ENCODE measurements at places on chromosomes 7 and 10. TPM values are rescaled to one million over a fixed set of nuclear protein-coding genes. Genes with fewer than 3 reads are reported as not detected.

KCTD7 gene
- polyA plus RNA-seq, result 6.4 TPM

DNA sequence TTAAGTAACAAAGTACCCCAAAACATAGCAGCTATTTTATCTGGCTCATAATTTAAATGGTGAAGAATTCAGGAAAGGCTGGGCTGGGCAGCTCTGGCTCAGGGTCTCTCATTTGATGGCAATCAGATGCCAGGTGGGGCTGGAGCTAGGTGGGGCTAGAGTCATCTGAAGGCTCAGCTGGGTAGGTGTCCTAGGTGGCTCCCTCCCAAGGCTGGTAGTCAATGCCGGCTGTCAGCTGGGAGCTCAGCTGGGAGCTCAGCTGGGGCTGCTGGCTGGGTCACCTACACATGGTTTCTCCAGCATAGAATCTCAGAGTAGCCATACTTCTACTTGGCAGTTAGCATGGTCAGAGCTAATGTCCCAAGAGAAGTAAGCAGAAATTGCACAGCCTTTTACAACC, 34.1 kb downstream of the OSBPL3 start:
- no peaks in the 10 kb centered on the region for H3K4me1 ChIP-seq
- H3K27me3 ChIP-seq, result no peaks in the 10 kb centered on the region
- DNase-seq, result no peak
- no peaks in the 10 kb centered on the region for H3K36me3 ChIP-seq
- no peak overlapping the region for H3K27ac ChIP-seq
- no peak overlapping the region for H3K4me3 ChIP-seq

DGKI gene
- polyA plus RNA-seq, result not detected

DNA sequence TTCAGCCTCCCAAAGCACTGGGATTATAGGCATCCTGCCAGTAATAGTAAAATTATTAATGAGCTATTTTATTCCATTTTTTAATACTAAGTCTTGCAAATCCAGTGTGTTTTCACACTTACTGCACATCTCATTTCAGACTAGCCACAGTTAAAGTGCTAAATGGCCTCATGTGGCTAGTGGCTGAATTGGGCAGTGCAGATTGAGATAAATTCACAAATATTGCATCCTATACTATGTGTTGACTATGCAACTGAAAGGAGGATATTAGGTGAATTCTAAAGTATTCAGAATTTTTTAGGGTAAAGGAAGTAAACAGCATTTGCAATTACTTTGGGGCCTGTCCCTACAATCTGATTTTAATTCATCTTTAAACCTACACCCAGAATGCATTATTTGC, 10.2 kb downstream of the APBB1IP start:
- H3K4me1 ChIP-seq, result peaks cover 52% of the 10 kb centered on the region
- DNase-seq, result no peak
- no peak overlapping the region for H3K4me3 ChIP-seq
- peaks cover 51% of the 10 kb centered on the region for H3K36me3 ChIP-seq
- H3K27ac ChIP-seq, result peak overlapping the region; percentile 36
- H3K27me3 ChIP-seq, result no peaks in the 10 kb centered on the region

GRCh38 chr7:130938661-130939060, 204.7 kb upstream of the KLF14 start:
- H3K4me1 ChIP-seq, result peaks cover 13% of the 10 kb centered on the region
- no peaks in the 10 kb centered on the region for H3K36me3 ChIP-seq
- H3K4me3 ChIP-seq, result no peak overlapping the region
- no peak overlapping the region for H3K27ac ChIP-seq

DNA sequence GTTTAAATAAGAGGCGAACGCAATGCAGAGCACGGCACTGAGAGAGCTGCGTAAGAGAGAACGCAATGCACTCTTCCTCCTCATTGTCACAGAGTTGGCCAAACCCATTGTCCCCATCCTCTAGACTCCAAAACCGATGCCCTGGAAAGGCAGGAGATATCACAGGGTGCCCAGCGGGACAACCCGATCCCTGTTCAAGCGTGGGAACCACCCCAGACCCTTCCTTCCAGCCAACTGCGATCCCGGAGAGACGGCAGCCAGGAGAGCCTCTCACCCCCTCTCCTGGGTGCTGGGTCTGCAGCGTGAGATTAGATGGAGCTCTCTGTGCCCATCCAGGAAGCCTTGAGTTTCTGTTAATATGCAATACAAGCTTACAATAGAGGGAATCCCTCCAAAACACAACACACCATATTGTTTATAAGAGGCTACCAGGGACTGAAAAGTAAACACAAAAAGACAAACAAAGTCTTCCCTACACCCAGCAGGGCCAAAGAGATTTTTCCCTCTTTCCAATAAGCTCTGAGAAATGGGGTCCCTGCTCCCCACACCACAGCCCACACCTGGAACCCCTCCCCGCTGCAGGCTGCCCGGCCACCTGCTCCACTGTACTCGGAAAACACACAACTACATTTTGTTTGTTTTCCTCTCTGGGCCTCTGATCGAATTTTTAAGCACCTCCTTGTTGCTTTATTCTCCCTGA, 187.6 kb downstream of the ADARB2 start:
- DNase-seq, result no peak
- no peak overlapping the region for H3K4me3 ChIP-seq
- H3K27me3 ChIP-seq, result no peaks in the 10 kb centered on the region
- H3K4me1 ChIP-seq, result no peaks in the 10 kb centered on the region

GRCh38 chr10:43383204-43383971, 12.0 kb downstream of the FXYD4 start:
- no peak for DNase-seq
- H3K27me3 ChIP-seq, result no peaks in the 10 kb centered on the region
- H3K27ac ChIP-seq, result no peak overlapping the region
- no peak overlapping the region for H3K4me3 ChIP-seq
- no peaks in the 10 kb centered on the region for H3K4me1 ChIP-seq

- no peak overlapping the region for H3K4me3 ChIP-seq
- H3K27ac ChIP-seq, result no peak overlapping the region
- no peak for DNase-seq
- H3K4me1 ChIP-seq, result no peaks in the 10 kb centered on the region
- no peaks in the 10 kb centered on the region for H3K27me3 ChIP-seq
Measured at GRCh38 chr10:121337427-121337826, 260.8 kb downstream of the FGFR2 start.

GRCh38 chr7:38748056-38748610, 117.0 kb upstream of the AMPH start:
- H3K4me1 ChIP-seq, result no peaks in the 10 kb centered on the region
- no peak overlapping the region for H3K4me3 ChIP-seq
- no peak overlapping the region for H3K27ac ChIP-seq
- DNase-seq, result no peak
- peaks cover 68% of the 10 kb centered on the region for H3K36me3 ChIP-seq
- H3K27me3 ChIP-seq, result no peaks in the 10 kb centered on the region

GRCh38 chr10:3886641-3887251, 101.7 kb upstream of the KLF6 start:
- no peak overlapping the region for H3K4me3 ChIP-seq
- H3K4me1 ChIP-seq, result peaks cover 10% of the 10 kb centered on the region
- no peak for DNase-seq
- H3K27ac ChIP-seq, result no peak overlapping the region
- no peaks in the 10 kb centered on the region for H3K36me3 ChIP-seq

DNA sequence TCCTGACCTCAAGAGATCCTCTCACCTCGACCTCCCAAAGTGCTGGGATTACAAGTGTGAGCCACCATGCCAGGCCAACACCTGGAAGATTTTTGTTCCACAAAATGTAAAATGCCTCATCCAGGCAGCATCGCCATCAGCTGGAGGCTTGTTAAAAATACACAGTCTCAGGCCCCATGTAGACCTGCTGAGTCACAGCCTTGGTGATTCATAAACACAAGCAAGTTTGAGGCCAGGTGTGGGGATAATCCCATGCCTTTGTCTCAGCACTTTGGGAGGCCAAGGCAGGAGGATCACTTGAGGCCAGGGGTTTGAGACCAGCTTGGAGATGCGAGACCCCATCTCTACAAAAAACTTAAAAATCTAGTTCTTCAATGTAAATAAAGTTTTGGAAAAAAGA, 49.1 kb upstream of the FOXK1 start:
- no peak overlapping the region for H3K4me3 ChIP-seq
- H3K27ac ChIP-seq, result no peak overlapping the region
- no peak for DNase-seq
- H3K36me3 ChIP-seq, result no peaks in the 10 kb centered on the region

KAZALD1 gene
- 0.53 TPM for polyA plus RNA-seq

DNA sequence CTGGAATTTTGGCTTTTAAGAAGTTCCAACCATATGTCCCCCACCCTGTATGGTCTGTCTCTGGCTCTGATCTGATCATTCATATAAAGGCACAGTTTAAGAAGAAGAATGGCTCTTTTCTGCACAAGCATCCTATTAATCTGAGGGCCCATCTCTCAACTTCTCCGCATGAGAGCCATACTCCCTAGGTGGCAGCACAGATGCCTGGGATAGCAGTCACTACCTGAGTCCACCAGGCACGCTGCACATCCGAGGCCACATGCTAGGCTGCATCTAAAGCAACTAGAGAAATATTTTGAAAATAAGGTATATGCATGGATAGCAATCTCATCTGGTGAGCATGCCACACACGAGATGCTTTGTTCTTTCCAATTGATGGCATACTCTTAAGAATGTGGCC, 565.5 kb downstream of the PARD3 start:
- no peak overlapping the region for H3K4me3 ChIP-seq
- H3K27me3 ChIP-seq, result no peaks in the 10 kb centered on the region
- H3K27ac ChIP-seq, result no peak overlapping the region
- H3K4me1 ChIP-seq, result no peaks in the 10 kb centered on the region
- DNase-seq, result no peak
- no peaks in the 10 kb centered on the region for H3K36me3 ChIP-seq

- DNase-seq, result no peak
- H3K27ac ChIP-seq, result no peak overlapping the region
- H3K4me3 ChIP-seq, result no peak overlapping the region
- H3K36me3 ChIP-seq, result no peaks in the 10 kb centered on the region
- H3K4me1 ChIP-seq, result no peaks in the 10 kb centered on the region
- no peaks in the 10 kb centered on the region for H3K27me3 ChIP-seq
Measured at GRCh38 chr7:46625032-46625431, 704.0 kb upstream of the IGFBP3 start.

- H3K27me3 ChIP-seq, result no peaks in the 10 kb centered on the region
- H3K36me3 ChIP-seq, result no peaks in the 10 kb centered on the region
- DNase-seq, result no peak
- H3K4me3 ChIP-seq, result no peak overlapping the region
- H3K27ac ChIP-seq, result no peak overlapping the region
- H3K4me1 ChIP-seq, result peaks cover 20% of the 10 kb centered on the region
Measured at GRCh38 chr10:35212856-35213255, 86.2 kb downstream of the CREM start.

DNA sequence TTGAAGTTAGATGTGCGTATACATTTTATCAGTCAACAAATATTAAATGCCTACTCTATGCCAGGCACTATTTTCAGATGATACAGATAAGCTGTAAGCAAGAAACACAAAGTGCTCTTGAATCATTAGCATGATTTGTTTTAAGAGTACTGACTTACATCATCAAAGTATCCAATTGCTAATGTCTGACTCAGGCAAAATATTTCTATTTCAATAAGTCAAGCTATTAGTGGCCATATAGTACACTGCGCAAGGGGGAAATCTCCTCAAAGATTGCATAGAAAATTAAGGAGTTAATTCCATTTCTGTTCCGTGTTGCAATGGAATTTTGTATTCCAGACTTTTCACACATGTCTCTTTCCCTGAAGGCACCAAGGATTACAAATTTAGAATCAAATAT, 46.1 kb upstream of the DNAJC1 start:
- H3K4me3 ChIP-seq, result no peak overlapping the region
- no peaks in the 10 kb centered on the region for H3K36me3 ChIP-seq
- no peak for DNase-seq
- H3K27ac ChIP-seq, result no peak overlapping the region
- H3K27me3 ChIP-seq, result no peaks in the 10 kb centered on the region
- H3K4me1 ChIP-seq, result no peaks in the 10 kb centered on the region

DNA sequence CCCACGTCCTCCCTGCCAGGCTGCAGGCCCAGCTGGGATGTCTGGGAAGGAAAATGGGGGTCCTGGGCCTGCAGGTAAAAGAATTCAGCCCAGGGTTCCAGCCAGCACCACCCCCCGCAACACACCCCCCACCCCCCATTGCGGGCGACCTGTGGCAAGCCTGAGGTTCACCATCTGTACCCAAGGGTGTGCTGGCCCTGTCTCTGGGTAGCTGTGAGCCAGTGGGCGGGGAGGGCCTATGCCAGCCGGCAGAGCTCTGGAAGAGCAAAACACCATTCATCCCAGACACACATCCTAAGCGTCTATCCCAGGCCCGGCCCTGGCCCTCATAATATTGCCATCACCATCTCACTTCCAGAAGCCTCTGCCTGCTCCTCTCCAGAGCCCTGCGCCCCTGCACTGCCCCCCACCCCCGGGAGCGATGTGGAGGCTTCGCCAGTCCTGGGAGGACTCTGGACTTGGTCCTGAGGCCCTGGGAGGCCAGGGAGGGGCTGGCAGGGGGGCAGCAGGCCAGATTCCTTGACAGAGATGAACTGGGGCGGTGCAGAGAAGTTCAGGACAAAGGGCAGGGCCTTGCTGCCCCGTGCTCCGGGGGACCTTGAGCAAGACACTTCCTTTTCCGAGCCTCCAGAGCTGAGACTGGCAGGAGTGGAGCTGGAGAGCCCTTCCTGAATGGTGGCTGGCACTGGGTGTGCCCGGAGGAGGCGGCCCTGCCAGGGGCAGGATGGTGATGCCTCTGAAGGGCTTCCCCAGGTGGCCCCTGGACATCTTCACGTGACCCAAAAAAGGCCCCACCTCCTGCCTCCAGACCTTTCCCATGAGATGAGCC, 8.7 kb upstream of the TTYH3 start:
- no peaks in the 10 kb centered on the region for H3K27me3 ChIP-seq
- H3K36me3 ChIP-seq, result no peaks in the 10 kb centered on the region
- peaks cover 29% of the 10 kb centered on the region for H3K4me1 ChIP-seq
- peak overlapping the region; percentile 22 for H3K27ac ChIP-seq

KLF14 gene
- polyA plus RNA-seq, result 0.14 TPM

GRCh38 chr7:5177060-5177459, 13.0 kb upstream of the WIPI2 start:
- H3K4me3 ChIP-seq, result no peak overlapping the region
- H3K27me3 ChIP-seq, result no peaks in the 10 kb centered on the region
- H3K27ac ChIP-seq, result no peak overlapping the region
- H3K36me3 ChIP-seq, result no peaks in the 10 kb centered on the region
- no peaks in the 10 kb centered on the region for H3K4me1 ChIP-seq
- DNase-seq, result no peak

IL6 gene
- polyA plus RNA-seq, result 0.28 TPM

GRCh38 chr7:79790656-79791262, 337.3 kb upstream of the MAGI2 start:
- DNase-seq, result no peak
- no peaks in the 10 kb centered on the region for H3K36me3 ChIP-seq
- no peak overlapping the region for H3K27ac ChIP-seq
- H3K4me1 ChIP-seq, result no peaks in the 10 kb centered on the region

DNA sequence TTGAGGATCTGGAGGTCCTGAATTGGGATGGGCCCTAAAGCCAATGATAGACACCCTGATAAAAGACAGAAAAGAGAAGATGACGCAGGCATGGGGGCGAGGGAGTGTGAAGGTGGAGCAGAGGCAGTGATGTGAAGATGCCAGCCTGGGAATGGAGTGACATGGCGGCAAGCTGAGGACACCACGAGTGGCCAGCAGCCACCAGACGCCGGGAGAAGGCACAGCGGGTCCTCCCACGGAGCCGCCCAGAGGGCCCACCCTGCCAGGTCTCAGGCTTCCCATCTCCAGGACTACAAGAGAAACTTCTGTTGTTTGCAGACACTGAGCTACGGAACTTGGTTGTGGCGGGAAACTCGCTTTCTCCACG, 44.9 kb downstream of the DPYSL4 start:
- DNase-seq, result no peak
- H3K27ac ChIP-seq, result peak overlapping the region; percentile 50
- H3K4me3 ChIP-seq, result no peak overlapping the region
- H3K4me1 ChIP-seq, result peaks cover 63% of the 10 kb centered on the region
- H3K27me3 ChIP-seq, result no peaks in the 10 kb centered on the region

- no peaks in the 10 kb centered on the region for H3K27me3 ChIP-seq
- no peak overlapping the region for H3K4me3 ChIP-seq
- H3K4me1 ChIP-seq, result no peaks in the 10 kb centered on the region
- no peak overlapping the region for H3K27ac ChIP-seq
- peaks cover 20% of the 10 kb centered on the region for H3K36me3 ChIP-seq
- no peak for DNase-seq
Measured at GRCh38 chr7:1901431-1902210, 231.5 kb downstream of the ELFN1 start.

Data from CD14-positive monocyte (primary cell).